ENCODE measurements at places on chromosomes 16 and 17.

GRCh38 chr16:25219070-25219737, 2.5 kb downstream of the AQP8 start:
- DNase-seq, result no peak

DNA sequence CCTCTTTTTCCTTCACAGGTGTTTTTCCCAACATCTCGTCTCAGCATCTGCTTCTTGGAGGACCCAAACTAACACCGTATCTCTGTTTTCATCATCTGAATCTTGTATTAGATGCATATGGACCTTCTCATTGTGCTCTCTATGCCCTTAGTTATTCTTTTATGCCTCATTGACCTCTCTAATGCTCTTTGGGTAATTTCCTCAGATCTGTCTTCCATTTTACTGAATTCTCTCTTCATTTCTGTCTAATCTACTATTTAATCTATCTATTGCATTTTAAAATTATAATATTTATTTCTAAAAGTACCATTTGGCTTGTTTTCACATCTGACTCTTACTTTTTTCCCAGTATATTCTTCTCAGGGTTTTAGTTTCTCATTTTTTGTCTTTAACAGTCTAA, 81.1 kb downstream of the PITPNC1 start:
- no peak for DNase-seq

DNA sequence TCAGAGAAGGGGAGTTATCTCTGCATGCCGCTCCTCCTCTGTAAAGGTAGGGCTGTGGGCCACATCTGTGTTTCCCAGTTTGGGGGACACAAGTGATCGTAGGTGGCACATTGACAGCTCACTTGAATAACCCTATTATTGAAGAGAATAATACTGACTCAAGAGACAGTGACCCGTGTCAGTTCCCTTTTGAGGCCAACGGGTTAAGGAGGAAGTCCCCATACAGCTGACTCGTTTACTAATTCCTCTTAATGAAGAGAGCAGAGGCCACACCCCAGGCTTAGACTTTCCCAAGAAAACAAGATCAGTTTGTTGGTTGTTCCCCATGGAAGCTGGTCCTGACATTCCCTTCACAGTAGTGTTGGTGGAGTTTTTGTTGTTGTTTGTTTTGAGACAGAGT, 33.0 kb downstream of the IL4R start:
- peak; percentile 13 for DNase-seq

DNA sequence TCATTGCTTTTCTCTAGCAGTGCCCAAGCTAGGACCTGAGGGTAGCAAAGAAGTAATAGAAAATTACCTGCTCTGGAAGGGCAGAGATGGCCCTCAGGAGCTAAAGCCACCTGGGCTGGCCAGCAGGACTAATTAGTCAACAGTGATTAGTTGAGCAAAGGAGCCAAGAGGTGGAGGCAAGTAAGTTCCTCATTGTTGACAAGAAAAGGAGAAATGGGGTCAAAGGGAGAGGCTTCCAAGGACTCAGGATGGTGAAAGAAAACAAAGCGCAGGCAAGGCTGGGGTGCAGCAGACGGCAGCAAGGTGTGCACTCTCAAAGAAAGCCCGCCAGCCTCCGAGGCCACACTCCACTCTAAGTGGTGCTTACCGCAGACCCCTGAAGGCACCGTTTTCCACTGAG, 44.6 kb downstream of the CMTM4 start:
- DNase-seq, result no peak

DNA sequence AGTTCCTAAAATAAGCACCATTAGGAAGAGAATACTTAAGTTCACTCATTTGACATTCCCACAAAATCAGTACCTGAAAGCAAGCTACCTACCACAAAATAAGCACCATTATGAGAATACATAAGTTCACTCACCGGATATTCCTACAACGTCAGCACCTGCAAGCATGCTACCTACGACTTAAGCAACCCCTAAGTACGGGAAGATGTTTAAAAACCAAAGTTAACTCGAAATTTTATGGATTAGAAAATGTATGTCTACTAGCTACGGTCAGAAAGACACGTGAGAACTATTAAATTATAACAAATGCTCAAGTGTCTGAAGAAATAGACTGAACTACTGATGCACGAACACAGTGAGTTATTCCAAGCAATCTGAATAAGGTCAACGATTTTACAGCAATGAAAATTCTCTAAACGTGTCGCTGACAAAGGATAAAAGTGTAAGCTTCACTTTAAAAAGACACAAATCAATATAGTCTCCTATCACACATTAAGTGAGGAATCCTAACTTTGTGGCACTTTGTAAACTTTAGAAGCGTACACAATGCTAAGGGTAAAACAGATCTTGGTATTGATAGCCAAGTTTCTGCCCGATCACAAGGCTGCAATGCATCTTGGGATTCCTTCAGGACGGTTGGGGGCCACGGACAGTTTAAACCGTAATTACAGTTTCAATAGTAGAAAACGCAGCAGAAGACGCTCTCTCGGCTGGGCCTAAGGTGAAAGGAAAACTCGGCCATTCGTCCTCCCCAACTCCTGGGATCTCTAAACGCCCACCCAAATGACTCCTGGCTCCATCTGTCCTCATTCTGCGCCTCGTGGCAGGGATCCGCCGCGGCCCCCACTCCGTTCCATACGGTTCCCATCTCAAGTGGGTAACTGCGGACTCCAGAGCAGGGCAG, 1.3 kb downstream of the GSPT1 start:
- DNase-seq, result peak; percentile 44

DNA sequence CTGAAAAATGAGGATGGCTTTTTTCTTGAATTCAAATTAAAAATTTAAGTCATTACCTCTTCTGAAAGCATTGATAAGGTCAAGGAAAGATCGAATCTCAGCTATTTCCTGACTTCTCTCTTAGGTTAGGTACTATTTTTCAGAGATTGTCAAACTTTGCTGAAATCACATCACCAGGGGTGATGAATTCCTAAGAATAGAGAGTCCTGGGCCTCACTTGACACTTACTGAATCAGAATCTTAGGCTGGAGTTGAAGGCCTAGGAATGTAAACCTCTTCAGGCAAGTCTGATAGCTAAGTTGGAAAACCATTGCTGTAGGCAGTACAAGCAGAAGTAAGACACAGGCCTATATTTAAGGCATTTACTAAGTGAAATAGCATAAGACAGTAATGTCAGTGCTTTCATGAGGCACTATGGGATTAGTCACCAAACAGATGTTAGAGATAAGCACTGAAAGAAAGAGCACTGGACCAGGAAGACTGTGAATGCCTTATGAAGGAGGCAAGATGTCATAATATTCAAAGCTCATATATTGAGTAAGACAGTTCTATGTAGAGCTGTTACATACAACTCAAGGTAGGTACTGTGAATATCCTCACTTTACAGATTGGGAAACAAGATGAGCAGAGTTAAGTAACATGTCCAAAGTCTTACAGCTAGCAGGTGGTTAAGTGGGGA, 21.5 kb downstream of the DCAF7 start:
- DNase-seq, result peak; percentile 29

- peak; percentile 99 for DNase-seq
These were observed 168.0 kb upstream of the RPH3AL start for GRCh38 chr17:520447-521182.

- DNase-seq, result no peak
These were observed 1.1 kb upstream of the EMP2 start for GRCh38 chr16:10581507-10581906.

DNA sequence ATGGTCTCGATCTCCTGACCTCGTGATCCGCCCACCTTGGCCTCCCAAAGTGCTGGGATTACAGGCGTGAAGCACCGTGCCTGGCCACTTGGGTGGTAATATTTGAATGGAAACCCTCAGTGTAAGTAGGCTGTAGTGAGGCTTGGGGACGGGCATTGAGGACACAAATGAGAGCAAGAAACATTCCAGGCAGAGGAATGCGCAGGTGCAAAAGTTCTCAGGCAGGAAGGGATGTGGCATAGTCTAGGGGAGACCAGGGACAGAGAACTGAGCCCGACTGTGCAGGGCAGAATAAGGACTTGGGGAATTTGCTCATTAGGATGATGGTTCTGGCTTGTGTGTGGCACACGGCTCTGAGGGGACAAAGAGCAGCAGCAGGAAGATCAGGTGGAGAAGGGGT, 54.8 kb downstream of the GRB2 start:
- DNase-seq, result no peak

- DNase-seq, result no peak
These were observed 37.0 kb upstream of the AKAP1 start for GRCh38 chr17:57048096-57048495.

- DNase-seq, result no peak
These were observed 544.6 kb downstream of the CDH13 start for GRCh38 chr16:83171396-83171795.

DNA sequence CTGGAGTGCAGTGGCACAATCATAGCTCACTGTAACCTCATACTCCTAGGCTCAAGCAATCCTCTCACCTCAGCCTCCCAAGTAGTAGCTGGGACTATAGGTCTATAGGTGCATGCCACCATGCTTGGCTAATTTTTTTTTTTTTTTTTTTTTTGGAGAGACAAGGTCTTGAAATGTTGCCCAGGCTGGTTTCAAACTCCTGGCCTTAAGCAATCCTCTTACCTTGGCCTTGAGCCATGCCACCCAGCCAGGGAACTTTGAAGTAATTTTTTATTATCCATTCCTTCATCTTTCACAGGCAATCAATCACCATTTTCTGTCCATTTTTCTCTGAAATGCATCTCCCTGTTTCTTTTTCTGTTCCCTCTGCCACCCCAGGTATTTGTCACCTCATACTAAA, 6.3 kb upstream of the PSMD7 start:
- no peak for DNase-seq

DNA sequence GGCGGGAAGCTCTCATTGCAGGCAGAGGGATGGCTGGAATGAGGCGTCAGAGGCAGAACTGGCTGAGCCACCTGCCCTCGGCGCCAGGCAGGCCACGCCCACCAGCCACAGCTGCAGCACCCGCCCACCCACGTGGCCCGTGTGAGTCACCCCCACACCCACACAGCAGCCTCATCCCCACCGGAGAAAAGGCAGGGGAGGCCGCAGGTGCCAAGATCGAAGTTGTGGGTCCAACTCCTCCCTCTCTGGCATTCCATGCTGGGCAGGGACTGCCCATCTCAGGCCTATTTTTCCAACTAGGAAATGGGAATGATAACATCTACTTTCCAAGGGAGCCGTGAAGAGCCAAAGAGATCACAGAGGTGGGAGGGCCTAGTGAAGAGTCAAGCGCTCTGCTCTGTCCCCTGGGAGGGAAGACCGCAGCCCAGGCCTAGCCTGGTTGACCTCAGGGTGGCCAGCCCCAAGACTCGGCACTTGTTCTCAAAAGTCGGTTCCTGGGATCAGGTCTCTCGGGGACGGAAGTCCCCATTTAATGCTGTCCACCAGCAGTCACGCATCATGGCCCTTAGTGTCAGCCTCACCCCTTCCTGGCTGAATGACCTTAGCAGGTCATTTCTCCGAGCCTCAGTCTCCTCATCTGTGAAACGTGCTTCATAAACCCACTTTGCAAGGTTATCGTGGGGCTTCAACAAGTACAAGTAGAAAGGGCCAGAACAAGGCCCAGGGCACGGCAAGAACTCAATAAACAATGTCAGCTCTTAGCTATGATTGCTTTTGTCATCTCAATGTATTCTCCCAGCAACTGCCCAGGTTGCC, at the start of gene TRPV3:
Gene TRPV3, minus strand, starts transcription at position 45 of the 816 bp plus-strand sequence. CDS start 2,962 bp downstream, outside the sequence.
- no peak for DNase-seq

DNA sequence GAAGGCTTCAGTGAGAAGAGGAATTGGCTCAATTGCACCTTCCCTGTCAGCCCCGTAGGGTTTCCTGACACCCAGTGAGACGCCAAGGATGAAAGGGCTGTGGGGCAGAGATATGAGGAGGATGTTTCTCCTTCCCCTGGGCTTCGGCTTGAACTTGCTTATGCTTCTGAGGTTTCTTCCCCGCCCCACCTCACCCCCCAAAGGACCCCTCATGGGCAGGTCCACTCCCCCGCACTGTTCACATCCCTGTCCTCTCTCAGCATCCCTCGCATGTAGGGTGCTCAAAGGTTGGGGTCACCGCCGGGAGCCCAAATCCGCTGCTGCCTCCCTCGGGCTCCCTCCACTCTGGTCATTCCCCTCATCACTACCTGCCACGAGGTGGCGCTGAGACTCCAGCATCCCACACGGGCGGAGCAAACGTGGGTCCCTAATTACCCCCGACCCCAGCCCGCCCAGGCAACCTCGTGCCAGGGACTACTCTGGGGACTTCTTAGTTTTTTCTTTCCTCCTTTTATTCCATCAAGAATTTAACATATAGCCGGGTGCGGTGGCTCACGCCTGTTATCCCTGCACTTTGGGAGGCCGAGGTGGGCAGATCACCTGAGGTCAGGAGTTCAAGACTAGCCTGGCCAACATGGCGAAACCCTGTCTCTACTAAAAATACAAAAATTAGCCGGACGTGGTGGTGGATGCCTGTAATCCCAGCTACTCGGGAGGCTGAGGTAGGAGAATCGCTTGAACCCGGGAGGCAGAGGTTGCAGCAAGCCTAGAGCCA, 3.3 kb upstream of the TRARG1 start:
- peak; percentile 87 for DNase-seq

GRCh38 chr17:59388069-59388556, 56.7 kb downstream of the YPEL2 start:
- peak; percentile 91 for DNase-seq

DNA sequence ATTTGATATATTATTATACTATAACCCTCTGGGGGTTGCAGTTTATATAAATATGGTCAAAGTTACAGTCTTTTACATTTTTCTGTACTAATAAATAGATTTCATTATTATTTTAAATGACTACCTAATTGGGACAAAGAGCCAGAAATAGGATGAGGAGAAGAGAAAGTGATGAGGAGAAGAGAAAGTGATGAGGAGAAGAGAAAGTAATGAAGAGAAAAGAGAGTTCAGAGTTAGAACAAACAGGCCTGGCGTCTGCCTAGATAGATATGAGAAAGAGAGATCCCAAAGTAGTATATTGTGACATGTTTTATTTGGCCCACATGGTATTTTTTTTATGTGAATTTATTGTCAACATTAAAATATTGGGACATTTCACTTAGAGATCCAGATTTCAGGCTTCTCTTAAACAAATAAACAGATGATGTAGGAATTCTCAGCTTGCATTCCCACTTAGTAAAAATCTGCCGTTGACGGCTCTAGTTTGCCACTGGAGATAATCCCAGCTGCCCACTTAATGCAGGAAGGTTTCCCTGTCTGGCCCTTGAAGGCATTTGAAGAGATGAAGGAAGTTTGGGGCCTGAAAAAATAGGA, 210.7 kb downstream of the STX8 start:
- no peak for DNase-seq

DNA sequence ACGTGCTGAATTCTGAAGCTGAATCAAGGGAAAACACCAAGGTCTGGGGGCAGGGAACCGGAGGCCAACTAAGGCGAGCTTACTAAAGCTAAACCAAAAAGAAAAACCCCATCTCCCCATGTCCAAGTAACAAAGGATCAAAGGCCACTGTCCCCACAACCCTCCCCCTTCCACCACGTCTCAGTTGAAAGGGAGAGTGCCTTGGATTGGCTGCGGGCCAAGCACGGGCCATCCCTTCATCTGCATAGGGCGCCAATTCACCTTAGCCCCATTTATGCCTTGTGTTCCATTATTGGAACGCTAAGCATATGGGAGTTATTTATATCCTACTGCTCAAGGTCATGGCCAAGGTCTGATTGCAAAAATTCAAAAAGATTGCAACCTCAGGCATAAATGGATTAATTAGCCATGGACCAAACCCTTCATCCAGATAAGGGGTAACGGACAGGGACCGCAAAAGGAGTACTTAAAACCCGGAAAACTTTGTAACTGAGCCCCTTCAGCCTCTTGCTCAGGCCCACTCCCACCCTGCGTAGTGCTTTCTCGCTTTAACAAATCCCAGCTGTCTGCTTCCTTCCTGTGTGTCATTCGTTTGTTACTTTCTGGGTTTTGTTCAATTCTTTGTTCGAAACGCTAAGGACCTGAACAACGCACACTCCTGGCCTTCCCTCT, 740 bp upstream of the ATP6V0D1 start:
- peak; percentile 80 for DNase-seq
